ELR (cell line): ENCODE measurements at places on chromosomes 13 and 19.

- DNase-seq, result no peak
These were observed 288.1 kb downstream of the MTUS2 start for GRCh38 chr13:29108068-29108786.

GRCh38 chr13:36341718-36342117 lies 4.5 kb downstream of the SPART start:
- peak; percentile 83 for DNase-seq

GRCh38 chr13:100817928-100818327 lies 143.3 kb upstream of the TMTC4 start:
- no peak for DNase-seq

GRCh38 chr19:29645491-29645867 lies 19.8 kb upstream of the PLEKHF1 start:
- no peak for DNase-seq

DNA sequence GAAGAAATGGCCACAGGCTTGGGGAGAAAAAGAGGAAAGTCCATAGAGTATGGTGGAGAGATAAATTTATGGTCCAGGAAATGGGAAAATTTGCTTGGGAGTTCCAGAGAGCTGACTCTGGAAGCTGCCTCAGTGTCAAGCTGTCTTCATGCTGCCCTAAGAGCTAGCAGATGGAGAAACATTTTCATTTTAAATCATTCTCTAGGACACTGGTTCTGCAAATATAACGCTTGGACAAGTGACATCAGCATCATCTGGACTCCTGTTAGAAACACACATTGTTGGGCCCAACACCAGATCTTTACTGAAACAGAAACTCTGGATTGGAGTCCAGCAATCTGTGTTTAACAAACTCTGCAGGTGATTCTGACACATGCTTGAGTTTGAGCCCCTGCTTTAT lies 592.0 kb upstream of the KLF12 start:
- DNase-seq, result no peak

DNA sequence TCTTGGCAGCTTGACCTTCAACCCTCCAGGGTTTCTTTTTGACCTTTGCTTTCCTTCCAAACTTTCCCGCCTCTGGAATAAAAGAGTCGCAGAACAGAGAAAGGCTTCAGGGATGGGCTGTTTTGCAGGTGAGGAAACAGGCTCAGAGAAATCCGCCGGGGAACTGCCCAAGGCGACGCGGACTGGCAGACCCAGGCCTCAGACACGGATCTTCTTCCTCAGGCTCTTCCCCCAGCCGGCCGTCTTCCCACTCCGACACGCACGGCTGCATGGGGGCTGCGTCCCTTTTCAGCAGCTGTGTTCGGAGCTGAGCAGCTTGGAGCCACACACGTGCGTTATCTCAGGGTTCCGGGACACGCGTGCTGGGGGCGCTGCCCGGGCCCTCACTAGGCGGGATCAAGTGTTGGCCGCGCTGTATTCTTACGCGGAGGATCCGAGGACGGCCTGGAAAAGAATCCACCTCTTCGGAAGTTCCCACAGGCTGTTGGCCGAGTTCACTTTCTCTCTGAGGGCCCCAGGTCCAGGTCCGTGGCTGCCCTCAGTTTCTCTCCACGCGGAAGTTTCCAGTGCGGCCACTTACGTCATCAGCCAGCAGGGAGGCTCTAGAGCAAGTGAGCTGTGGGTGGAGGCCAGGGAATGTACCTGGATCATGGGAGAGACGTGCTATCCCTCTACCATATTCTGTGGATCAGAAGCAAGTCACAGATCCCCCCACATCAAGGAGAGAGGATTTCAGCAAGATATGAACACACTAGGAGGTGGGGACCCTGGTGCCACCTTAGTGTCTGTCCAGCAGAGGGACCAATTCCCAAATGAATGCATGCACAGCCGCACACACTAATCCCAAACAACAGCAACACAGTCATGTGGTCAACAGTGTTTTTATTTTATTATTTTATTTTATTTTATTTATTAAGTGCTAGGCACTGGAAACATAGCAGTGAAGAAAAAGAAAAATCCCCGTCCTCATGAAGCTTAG lies 100.4 kb downstream of the ING1 start:
- peak; percentile 20 for DNase-seq

DNA sequence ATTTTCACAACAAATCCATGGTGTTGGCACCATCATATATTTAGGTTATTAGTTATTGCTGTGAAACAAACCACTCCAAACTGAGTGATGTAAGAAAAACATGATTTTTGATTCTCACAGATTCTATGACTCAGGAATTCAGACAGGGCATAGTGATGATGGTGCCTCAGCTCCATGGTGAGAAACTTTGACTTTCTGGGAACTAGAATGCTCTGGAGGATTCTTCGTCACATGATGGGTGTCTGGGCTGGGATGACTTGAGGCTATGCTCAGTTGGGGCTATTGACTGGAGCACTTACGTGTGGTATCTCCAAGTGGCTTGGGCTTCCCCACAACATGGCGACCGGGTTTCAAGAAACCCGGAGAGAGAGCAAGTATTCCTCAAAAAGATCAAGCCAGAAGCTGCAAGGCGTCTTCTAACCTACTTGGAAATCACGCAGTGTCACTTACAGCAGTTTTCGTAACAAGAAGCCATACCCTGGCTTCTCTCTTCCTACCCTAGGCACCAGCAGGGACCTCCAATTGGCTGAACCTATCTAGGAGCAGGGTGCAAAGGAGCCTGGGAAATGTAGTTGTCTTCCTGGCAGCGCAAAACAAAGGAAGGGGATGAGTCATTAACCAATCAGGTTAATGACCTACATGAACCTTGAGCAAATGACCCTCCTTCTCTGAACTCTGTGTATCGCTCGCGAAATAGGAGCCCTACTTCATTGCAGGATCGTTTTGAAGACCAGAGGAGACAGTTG lies 22.4 kb downstream of the VAV1 start:
- DNase-seq, result no peak

DNA sequence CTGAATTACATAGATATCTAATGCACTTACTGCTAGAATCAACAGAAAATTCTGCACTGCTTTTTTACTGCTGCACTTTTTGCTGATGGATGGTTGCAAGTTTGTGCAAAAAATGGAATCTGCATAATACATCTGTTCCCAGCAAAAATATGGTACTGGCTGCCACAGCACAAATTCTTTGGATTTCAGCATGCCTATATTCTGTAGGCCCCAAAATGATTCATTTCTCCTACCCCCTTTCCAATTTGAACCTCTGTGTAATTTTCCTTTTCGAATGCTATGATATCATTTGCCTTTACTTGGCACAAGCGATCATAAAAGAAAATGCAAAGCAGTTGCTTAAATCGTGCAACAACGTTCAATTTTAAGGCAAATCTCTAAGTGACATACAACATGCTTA lies 524.2 kb upstream of the NBEA start:
- no peak for DNase-seq

GRCh38 chr19:11098327-11098726 lies 9.1 kb downstream of the LDLR start:
- no peak for DNase-seq

GRCh38 chr19:40279761-40280607 lies 5.2 kb downstream of the AKT2 start:
- no peak for DNase-seq

- DNase-seq, result no peak
These were observed 45.8 kb downstream of the MTUS2 start for GRCh38 chr13:28865951-28866350.

DNA sequence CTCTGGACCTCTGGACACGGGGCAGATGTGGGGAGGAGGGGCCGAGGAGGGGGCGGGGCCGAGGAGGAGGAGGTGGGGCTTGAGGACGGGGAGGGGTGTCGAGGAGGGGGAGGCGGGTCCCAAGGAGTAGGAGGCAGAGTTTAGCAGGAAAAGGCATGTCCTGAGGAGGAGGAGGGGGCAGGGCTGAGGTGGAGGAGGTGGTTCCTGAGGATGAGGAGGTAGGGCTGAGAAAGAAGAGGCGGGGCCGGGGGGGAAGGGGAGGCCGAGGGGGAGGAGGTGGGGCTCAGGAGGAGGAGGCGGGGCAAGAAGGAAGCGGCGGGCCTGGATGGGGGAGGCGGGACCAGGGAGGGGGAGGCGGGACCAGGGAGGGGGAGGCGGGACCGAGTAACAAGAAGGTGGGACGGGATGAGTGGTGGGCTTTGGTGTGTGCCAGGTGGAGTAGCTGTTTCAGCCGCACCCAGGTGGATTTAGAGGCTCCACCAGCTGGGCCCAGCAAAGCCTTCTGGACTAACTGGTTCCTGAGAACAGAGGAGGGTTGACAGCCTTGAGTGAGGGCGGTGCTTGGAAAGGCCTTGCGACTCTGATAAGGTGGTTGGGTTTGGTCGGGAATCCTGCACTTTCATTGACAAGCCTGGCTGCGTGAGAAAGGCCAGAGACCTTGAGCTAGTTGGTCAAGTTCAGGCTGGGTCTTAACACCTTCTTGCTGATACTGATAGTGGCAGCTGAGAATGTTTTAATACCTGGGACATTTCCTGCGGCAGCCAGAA lies 7.7 kb downstream of the TECR start:
- peak; percentile 55 for DNase-seq

DNA sequence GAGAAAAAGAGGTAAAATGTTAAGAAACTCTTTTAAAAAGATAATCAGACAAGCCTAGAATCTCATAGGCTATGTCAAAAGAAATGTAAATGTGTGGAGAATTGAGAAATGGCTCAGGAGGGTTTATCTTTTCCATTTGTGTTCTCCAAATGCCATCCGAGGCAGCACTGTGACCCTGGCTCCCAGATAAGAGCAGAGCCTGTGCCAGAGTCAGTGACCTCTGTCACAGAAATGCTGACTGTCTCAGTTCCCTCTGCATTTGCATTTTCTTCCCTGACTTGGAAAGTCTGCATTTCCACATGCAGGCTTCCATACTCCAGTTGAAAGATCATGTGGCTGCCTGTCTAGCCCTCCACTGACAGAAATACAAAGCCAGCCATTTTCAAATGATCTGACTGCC lies 42.0 kb downstream of the SERTM1 start:
- no peak for DNase-seq

DNA sequence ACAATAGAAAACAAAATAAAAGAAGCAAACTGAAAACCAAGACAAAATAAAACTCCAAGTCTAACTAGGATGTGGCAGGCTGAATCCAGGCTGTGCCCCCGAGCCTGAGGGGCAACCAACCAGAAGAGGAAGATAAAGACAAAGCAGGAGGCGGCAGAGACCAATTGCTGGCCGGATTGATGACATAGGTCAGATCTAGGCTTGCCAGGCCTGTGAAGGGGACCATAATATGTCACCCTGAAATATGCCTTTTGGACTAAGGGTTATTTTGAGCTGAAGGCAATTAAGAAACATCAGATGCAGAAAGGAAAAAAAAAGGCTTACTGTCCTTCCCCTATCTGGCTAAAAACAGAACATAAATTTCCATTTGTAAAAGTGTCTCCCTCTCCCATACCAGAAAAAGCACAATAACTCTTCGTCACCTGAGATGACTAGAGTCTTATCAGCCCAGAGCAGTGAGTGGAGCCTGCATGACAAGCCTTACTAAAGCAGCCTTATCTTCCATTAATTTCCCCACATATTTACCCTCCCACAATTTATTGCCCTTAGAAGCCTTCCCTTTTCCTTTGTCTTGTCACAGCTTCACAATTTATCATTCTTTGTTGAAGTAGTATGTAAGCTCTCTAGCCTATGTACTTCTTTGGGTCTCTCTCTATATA lies 22.8 kb downstream of the ATP8A2 start:
- DNase-seq, result no peak

GRCh38 chr13:44778761-44779484 lies 202.8 kb upstream of the TSC22D1 start:
- no peak for DNase-seq

DNA sequence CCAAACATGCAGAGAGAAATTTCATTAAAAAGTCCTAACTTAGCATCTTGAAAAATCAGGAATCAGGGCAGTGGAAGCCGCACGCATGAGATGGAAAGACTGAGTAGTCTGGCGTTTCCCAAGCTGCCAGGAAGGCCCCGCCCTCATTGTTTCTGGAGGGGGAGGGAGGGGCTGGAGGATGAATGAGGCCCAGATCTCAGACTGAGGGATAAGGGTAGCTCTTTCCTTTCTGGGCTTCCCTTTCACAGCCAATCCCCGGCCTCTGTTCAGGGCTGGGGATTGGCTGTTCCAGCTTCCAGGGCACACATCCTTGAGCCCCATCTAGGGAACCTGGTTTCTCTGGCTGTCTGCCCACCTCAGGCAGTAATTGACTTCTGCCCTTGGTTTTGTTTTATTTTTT lies 7.3 kb downstream of the C19orf53 start:
- peak; percentile 84 for DNase-seq

GRCh38 chr19:7904074-7905020 lies 670 bp downstream of the MAP2K7 start:
- peak; percentile 49 for DNase-seq

- DNase-seq, result peak; percentile 25
These were observed 1145.6 kb upstream of the MIR17HG start for GRCh38 chr13:90201676-90202460.

DNA sequence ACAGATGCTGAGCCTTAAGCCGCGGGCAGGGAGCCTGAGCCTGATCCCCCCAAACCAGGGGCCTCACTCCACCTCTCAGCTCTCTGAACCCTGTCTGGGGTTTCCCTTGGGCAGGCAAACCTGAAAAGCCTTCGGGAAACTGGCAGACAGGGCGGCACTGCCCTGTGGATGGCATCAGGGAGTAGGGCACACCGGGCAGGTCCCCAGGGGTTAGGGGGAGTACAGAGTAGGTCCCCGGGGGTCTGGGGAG lies 9.7 kb downstream of the MKNK2 start:
- DNase-seq, result no peak

DNA sequence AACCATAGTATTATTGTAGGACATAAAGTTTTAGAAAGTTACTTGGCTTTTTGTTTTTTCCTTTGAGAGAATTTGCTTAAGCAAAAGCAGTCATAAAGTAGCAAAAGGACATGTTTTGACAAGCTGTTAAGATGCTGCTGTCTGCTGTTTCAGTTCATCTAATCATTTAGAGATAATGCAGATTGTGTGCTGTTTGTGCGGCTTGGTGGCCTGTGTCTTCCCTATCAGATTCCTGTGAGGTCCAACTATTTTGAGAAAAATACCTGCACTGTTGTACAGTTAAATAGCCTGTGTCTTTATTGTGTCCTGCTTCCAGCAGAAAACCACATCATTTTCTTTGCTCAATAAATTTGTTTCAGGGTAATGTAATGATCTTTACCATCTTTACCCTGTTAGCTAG lies 20.0 kb downstream of the UCHL3 start:
- DNase-seq, result no peak

- DNase-seq, result no peak
These were observed 167.1 kb downstream of the LMO7 start for GRCh38 chr13:75803164-75803611.

DNA sequence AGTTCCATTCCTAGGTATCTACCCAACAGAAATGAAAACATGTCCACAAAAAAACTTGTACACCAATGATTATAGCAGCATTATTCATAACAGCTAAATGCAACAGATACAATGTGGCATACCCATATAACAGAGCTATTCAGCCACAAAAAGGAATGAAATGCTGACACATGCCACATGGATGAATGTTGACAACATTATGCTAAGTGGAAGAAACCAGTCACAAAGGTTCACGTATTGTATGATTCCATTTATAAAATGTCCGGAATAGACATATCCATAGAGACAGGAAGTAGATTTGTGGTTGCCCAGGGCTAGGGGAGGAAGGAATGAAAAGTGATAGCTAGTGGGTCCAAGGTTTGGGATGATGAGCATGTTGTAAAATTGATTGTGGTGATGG lies 10.8 kb downstream of the CRYL1 start:
- peak; percentile 31 for DNase-seq

GRCh38 chr19:47681936-47682335 lies 31.3 kb upstream of the EHD2 start:
- DNase-seq, result no peak
